Substantia nigra (tissue), 51 donors: ENCODE measurements at places on chromosomes 11 and 22.
A peak's percentile ranks its signal among the peaks of the same experiment; 100 is the strongest.

- no peak for DNase-seq
These were observed 80.6 kb upstream of the SYT13 start for GRCh38 chr11:45366619-45367190.

DNA sequence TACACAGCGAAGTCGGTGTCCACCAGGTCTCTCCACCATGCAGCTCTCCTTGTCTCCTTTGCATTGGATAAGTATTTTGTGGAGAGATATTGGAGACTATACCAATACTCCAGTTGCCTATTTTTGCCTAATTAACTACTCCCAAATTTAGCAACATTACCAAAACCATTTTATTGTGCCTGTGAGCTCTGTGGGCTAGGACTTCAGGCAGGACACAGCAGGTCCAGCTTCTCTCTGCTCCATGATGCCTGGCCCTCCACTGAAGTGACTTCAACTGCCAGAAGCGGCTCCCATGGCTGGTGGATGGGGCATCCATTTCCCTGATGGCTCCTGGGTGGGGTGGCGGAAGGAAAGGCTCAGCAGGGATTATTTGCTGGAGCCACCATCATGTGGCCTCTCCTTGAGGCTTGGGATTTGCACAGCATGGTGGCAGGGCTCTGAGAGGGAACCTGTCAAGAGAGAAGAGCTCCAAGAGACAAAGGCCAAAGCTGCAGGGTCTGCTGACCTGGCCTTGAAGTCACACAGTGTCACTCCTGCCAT, 36.9 kb upstream of the MAPK1 start:
- no peak for DNase-seq

DNA sequence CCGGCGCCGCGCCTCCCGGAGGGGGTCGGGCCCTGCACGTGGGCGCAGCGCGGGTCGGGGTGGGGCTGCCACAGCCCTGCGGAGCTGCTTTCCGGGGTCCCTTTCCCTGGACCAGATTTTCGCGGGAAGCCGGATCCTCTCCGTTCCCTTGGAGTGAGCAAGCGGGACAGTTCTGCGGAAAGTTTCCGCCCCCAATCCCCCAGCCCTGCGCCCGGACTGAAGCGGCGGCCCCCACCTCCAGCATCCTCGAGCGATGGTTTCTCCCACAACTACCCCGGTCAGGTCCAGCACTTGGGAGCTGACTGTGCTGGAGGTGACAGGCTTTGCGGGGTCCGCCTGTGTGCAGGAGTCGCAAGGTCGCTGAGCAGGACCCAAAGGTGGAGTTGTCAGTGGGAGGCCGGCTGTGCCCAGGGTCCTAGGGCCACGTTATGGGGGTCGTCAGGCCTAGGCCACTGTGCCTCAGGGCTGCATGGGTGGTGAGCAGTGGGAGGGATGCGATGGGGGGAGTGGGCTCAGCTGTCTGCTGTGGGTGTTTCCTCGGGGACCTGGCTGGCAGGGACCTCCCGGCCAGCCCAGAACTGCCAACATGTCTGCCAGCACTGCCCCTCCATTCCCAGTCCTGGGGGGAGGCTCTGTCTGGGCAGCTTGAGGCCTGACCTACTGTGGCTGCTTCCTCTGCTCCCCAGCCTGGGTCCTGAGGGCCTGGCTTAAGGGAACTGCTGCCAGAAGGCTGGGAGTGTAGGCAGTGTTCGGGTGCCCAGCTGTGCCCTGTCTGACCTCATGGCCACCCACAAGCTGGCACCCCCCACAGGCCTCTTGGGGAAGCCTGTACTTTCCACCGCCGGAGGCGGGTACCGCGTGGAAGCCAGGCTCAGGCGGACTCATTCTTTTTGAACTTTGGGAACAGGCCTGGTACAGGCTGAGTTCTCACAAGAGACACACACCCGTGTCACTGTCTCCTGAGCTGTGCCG, 726 bp downstream of the ST3GAL4 start:
- peak; percentile 60 for DNase-seq

DNA sequence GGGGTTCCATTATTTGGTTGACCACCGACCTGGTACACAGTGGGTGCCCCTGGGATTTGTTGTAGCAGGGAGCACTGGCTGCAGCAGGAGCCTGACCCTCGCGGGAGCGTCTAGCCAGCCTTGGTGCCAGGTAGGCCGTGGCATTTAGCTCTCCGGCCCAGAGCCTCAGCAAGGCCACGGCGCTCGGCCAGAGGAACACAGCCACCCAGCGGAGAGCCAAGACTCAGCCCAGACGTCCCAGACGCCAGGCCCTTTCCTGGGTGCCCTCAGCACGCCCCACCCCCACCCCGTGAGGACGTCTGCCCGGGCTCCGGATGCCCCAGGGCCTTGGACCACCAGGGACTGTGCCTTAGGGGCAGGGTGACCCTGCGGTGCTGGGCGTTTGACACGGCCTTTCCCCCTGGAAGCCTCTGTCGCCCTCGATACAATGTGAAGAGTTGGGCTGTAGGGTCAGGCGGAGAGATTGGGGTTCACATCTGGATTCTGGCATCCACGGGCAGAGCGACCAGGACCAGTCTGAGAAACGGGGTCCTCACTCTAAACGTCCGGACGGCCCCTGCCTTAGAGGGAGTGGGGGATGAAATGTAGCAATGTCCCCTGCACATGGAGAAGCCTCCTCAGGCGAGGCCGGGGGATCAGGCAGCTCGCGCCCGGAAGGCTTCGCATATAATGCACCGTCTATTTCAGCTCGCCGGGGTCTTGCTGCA, 99.2 kb upstream of the FGF3 start:
- no peak for DNase-seq

DNA sequence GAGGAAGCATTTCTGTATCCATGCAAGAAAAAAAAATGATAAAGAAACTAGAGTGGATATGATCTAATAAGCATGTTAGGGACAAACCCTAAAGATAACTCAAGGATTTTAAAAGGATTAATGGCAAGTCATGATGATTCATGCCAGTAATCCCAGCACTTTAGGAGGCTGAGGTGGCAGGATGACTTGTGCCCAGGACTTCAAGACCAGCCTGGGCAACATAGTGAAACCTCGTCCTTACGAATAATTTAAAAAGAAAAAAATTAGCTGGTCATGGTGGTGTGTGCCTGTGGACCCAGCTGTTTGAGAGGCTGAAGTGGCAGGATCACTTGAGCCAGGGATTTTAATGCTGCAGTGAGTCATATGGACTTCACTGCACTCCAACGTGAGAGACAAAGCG, 145.5 kb upstream of the BLID start:
- DNase-seq, result no peak

DNA sequence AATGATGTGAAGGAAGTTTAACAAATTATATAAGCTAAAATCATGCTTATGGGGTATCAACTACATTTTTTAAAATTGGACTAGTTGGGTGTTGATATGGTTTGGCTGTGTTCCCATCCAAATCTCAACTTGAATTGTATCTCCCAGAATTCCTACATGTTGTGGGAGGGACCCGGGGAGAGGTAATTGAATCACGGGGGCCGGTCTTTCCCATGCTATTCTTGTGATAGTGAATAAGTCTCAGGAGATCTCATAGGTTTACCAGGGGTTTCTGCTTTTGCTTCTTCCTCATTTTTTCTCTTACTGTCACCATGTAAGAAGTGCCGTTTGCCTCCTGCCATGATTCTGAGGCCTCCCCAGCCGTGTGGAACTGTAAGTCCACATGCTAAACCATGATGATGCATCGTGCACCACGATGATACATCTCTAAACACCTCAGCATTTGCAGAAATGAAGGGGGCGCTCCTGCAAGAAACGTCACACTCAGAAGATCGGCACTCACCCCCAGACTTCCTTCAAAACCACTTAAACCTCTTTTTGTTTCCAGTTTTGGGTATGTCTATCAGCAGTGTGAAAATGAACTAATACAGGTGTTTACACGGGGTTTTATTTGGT, 340.0 kb downstream of the SHANK2 start:
- no peak for DNase-seq

DNA sequence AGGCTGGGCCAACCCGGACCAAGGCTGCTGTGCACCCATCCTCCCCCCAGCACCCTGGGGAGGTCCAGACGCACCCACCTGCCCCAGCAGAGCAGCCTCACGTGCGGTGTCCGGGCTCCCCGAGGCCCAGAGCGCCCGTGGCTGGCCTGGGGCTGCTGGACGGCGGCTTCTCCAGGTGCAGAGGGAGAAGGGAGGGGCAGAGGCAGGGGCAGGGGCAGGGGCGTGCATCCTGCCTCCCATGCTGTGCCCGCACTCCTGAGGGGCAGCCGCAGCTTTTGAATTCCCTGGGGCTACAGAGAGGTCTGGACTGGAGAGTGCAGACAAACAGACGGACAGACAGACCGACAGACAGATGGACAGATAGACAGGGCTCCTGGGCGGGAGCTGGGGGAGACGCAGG, 83.6 kb upstream of the PRR5 start:
- DNase-seq, result no peak

DNA sequence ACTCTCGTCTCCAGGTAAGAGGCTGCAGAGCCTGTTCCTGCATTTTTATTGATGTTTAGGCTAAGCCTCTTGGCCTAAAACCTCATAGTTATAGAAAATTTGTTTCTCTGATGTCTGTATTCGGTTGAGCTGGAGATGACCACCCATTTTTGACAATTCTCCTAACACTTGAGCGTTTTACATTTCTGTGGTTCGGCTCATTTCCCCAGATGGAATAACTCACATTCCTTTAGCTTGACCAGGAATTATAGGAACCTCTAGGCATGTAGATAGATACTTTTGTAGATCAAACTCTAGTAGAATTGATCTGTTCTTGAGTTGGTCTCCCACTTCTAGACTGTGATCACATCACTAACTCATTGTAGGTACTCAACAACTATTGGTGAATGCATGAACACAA, 172.6 kb upstream of the CADM1 start:
- no peak for DNase-seq

DNA sequence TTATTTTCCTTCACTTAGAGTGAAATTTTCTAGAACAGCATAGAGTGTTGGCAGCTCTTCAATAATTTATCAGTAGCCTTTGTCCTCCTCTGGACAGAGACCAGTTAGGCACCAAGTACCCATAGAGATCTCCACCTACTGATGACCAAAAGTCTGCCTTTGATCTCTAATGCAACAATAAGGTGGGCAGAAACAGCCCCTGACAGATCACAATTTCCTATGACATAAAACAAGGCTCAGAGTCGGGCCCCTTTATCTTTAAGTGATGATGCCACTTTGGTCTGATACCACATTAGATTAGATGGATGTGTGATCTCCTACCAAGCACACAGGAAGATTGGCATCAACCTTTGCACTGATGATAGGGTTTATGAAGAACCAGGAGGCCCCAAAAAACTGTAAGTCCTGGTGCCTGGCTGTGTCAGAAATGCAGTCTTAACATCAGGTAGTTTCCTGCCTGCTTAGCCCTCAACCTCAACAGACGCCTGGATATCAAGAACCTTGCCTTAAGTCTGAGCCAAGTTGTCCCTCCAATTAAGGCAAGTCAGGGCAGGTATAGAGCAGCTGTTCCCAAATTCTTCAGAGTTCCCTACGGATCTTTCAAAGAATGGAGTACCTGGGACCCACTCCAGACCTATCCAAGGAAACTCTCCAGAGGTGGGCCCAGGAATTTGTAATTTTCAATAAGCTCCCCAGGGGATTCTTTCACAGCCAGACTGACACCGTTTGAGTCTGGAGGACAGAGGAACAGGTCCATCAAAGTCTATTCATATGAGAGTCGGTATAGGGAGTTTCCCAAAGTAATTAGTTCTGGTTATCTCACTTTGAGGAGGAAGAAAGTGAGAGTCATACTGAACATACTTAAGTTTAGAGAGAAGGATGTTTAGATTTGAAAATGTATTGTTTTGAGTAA, 30.6 kb upstream of the TMPRSS4 start:
- DNase-seq, result no peak

GRCh38 chr22:33919391-33920196, 682 bp downstream of the LARGE1 start:
- no peak for DNase-seq

DNA sequence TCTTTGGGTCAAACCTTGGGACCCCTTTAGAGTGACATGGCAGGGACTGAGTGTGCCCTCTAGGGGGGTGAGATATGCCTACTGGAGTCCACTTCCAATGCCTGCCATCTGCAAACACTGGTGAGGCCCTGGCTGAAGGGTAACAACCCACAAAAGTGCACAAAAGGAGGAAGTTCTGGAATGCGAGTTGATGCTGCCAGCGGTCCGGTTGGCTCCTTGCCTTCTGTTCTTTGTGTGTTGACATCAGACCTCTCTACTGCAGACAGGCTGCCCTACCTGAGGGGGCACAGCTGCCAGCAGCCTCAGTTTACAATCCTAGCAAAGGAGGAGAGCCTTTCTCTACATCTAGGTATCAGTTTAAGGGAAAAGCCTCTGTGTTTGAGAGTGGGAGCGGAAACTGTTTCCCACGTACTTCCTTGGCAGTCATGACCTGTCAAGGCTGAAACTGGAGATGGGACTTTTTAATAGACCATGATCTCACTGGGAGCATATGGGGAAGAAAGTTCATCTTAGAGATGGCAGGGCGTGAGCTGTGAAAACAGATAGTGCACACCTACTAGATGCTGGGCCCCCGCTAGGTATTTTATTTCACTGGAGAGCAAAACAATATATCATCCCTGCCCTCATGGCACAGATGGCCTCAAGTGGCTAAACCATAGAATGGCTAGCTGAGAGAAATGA, 27.2 kb downstream of the BMAL1 start:
- no peak for DNase-seq

- DNase-seq, result no peak
These were observed 7.7 kb downstream of the BIK start for GRCh38 chr22:43118024-43118849.

- no peak for DNase-seq
These were observed 317.3 kb upstream of the ANO3 start for GRCh38 chr11:26014456-26015115.

DNA sequence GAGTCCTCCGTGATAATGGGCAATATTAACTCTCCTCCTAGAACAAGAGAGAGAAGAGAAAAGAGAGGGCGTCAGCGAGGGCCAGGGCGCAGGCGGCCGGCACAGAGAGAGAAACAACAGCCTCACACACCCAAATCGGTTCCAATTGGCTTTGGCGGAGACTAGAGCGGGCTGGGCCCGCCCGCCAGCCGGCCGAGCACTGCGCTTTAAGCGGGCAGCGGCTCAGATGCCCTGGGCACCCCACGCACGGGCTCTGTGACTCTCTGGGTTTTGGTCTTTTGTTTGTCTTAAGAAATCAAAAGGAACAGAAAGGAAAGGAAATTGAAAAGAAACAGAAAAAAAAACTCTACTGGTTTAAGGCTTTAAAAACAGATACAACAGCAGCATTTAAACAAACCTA, 17.0 kb downstream of the SLC22A12 start:
- DNase-seq, result no peak
